ENCODE measurements at places on chromosomes 2 and 18. TPM values are rescaled to one million over a fixed set of nuclear protein-coding genes. Genes with fewer than 3 reads are reported as not detected.

DNA sequence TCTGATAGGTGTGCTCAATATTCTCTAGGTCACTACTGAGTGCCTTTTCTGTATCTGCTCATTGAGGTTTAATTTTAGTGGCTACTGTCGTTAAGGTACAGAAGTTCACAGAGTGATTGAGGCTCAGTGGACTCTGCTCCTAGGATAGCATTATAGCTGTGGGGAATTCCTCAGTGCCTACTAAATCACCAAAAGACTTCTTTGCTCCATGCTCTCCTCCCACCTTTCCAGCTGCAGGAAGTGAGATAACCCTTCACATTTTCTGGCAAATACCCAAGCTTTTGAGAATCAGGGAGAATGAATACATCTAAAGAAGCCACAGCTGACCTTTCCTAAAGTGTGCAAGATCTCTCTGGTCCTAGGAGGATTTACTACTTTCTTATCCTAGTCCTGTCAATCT lies 95.2 kb upstream of the FSIP2 start:
- no peak for DNase-seq

GATA6 gene
- not detected for polyA plus RNA-seq

- DNase-seq: no peak
These were observed 359.7 kb downstream of the MBD2 start for GRCh38 chr18:53864770-53865169.

- no peak for DNase-seq
These were observed 61.5 kb downstream of the VRK2 start for GRCh38 chr2:58107803-58108710.

- DNase-seq: no peak
These were observed 19.9 kb upstream of the SPRED2 start for GRCh38 chr2:65452150-65452895.

GRCh38 chr2:59181347-59181746 lies 940.2 kb upstream of the FANCL start:
- DNase-seq: no peak

- no peak for DNase-seq
These were observed 171.1 kb upstream of the UNC80 start for GRCh38 chr2:209600341-209601171.

RNPEPL1 gene
- 44.3 TPM for polyA plus RNA-seq

DNA sequence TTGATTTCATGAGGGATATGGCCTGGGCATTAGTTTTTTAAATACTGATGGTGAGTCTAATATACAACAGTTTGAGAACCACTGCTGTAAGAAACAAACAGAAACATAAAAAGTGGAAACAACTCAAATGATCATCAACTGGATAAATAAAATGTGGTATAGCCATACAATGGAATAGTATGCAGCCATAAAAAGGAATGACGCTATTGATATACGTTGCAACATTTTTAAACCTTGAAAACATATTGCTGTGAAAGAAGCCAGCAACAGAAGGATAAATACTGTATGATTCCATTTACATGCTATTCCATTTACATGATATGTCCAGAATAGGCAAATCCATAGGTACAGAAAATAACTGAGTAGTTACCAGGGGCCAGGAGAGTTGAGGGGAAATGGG lies 6.5 kb downstream of the NFE2L2 start:
- DNase-seq: no peak

GRCh38 chr18:77131652-77132368 lies 773 bp downstream of the MBP start:
- peak; percentile 48 for DNase-seq

GRCh38 chr2:28411166-28411755 lies 18.6 kb downstream of the FOSL2 start:
- no peak for DNase-seq

DNA sequence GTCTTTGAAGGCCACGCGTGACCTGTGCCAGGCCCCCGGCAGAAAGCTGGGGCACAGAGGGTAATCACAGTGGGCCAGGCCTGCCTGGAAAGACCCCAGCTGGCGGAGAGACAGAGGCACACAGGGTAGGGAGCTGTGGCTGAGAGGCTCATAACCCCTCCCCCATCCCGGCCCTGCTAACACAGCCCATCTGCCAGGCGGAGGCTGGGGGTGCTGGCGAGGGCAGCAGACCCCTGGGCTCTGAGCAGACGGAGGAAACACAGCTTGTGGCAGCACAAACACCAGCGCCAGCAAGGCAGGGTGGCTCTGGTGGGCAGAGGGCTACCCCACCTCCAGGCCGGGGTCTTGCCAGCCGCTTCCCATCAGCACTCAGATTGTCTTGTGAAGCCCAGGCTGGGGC lies 19.0 kb downstream of the HS6ST1 start:
- no peak for DNase-seq

DNA sequence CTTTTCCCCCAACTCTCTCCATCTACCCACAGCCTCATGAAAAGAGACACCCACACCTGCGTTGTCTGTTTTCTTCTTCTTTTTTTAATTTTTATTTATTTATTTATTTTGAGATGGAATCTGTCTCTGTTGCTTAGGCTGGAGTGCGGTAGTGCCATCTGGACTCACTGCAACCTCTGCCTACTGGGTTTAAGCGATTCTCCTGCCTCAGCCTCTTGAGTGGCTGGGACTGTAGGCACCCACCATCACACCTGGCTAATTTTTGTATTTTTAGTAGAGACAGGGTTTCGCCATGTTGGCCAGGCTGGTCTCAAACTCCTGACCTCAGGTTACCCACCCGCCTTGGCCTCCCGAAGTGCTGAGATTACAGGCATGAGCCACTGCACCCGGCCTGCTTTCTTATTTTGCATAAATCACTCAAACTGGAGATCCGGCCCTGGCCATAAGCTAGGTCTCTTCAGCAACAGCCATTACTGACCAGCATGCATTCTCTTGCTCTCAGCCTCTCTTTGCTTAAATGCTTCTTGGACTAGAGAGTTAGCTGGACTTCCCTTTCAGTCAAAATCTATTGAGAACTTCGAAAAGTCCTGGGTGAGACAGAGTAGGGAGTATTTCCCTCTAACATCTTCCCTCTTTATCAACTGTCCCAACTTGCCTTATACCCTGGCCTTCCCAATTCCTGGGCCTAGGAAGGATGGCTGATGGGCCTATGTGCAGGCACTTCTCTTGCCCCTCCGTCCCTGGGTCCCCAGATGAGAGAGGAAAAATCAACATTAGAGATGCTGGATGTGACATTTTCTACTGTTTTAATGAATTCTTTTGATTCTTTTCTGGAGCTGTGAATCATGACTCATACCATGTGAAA lies 27.3 kb downstream of the MYCN start:
- DNase-seq: no peak

DNA sequence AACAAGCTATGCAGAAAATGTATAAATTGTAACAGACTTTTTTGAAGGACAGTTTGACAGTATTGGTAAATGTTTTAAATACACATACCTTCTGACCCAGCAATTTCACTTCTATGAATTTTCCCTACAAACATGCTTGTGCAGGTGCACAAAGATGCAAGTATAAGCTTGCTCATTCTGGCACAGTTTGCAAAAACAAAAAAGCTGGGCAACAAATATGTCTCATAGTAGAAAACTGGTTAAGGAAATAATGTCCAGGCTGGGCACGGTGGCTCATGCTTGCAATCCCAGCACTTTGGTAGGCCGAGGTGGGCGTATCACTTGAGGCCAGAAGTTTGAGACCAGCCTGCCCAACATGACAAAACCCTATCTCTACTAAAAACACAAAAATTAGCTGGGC lies 96.9 kb upstream of the NEDD4L start:
- no peak for DNase-seq

- DNase-seq: no peak
These were observed 56.3 kb downstream of the PAX3 start for GRCh38 chr2:222242532-222242931.

DNA sequence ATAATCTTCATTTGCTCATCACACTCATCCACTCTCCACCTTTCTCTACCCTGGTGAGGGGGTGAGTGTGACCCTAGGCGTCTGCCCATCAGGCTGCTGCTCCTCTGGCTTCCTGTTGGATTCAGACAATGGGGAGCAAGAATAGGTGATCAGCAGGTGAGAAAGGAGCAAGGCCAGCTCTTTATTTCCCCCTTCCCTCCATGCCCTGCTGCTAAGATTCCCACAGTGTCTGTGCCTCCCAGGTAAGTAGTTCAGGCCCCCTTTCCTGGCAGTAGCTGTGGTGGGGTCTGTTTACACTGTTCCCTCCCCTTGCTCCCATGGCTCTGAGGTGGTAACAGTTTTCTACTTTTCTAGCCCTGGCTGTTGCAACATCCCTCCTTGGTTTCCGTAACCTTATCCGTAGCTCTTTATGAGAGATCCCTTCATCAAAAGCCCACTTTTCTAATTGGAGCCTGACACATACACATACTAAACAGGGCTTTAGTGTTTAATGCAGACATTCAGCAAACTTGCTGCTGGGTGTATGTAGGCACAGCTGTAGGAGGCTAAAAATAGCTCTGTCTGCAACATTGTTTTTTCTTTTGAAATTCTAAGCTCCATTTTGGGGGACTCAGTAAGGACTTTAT lies 27.5 kb downstream of the MAP2 start:
- no peak for DNase-seq

UPP2 gene
- not detected for polyA plus RNA-seq

DNA sequence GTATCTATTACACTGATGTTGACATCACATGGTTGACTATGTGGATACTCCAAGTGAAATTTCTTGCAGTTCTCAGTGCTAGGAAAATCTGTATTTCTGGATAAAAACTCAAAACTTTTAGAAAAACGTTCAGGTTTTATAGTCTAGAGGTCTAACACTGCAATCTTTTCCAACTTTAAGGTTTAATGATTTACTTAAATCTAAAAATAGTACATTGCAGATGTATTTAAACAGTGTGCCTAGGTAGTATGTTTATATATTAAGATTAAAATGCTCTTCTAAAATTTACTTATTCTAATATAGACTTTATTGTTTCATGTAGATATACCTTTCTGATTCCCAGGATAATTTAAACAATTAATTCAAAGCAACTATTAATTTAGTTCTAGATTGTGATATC lies 98.3 kb downstream of the SH3YL1 start:
- DNase-seq: no peak

CELF4 gene
- polyA plus RNA-seq: 0.34 TPM

- DNase-seq: no peak
These were observed 146.8 kb upstream of the PGAP1 start for GRCh38 chr2:197073270-197073669.

DNA sequence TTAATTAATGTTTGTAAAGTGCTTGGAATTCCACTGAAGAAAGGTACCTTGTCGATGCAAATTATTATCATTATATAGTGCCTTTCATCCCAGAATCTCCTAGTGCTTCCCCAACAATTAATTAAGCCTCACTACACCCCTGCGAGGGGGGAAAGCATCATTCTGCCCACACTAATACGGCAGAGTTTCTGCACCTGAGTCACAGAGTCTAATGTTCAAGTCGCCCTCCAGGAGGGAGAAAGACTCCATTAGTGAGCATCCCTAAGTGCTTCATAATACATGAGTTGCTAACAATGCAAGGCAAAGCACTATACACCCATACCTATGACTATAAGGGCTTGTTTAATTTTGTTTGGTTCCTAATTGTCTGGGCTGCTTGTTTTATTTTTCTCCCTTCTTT lies 25.4 kb upstream of the NRP2 start:
- no peak for DNase-seq

ZBTB7C gene
- not detected for polyA plus RNA-seq

Measured in naive B cell (primary cell).